Breast epithelium (tissue), 4 donors: ENCODE measurements at places on chromosomes 4 and X. TPM values are rescaled to one million over a fixed set of nuclear protein-coding genes. Genes with fewer than 3 reads are reported as not detected.

GRCh38 chr4:159271856-159272255 lies 169.0 kb downstream of the RAPGEF2 start:
- DNase-seq = no peak

GRCh38 chrX:116272322-116272721 lies 101.8 kb downstream of the AGTR2 start:
- DNase-seq = no peak

- DNase-seq = no peak
Measured at GRCh38 chr4:244471-244870, 60.8 kb downstream of the ZNF732 start.

- no peak for DNase-seq
Measured at GRCh38 chr4:121728798-121729226, 32.0 kb upstream of the ANXA5 start.

DNA sequence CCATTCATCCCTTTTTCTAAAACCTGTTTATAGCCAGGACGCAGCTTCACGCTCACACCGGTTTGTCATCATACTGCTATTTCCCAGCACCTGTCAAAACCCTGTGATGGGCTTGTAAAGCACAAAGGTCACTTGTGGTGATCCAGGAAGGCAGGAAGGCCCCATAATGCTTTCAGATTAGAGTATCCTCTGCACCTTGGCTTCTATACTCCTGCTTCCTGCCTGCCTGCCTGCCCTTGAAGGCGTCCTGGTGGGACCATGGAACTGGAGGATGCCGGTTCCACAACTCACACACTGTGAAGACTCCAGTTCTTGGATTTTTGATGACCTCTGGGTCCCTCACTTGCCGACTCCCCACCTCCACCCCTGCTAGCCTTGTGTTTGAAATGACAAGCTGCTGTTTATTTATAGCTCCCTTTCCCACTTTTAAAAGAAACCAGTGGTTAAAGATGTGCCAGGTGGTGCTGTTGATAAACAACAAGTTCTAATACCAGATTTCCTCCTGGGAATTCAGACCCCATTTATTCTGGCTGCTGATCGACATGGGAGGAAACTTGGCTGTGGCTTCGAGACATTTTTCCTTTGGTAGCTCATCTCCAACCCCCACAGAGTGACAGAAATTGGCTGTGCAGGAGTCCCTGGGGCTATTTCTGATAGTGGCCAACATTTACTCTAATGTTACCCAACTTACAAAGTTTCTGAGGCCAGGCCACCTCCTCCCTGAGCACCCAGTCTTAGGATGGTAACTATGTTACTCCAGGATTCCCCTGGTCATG lies 211.5 kb downstream of the KDR start:
- DNase-seq = no peak

- no peak for DNase-seq
Measured at GRCh38 chr4:161256172-161256571, 907.6 kb downstream of the FSTL5 start.

DNA sequence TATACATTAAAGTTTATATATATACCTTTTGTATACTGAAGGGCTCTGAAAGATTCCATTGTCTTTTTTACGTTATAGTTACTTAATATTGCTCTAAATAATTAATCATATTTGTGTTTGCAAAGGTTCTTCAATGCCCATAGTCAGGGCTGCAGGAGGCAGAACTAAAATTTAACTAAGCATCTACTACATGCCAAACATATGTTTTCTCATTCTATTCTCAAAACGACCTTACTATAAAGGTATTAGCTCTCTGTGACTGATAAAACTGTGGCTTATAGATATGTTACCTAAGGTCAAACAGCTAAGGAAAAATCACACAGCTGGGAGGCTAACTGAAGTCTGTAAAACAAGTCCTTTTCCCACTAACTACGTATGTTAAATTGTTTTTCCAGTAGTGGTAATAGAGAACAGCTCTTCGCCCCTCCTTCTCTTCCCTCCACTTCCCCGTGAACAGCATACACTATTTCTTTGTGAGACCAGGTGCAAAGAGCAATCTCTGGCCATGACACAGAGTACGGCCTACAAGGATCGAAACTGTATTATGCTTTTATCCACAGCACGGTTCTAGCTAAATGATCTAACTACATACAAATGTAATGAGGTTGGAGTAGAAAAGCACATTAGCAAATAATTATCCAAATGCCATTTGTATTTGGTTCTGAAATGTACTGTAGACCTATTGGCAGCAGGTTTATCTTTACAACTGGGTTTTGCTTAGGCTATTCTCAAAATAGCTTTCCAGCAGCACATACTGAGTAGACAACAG lies 1.7 kb downstream of the CNOT6L start:
- no peak for DNase-seq

DNA sequence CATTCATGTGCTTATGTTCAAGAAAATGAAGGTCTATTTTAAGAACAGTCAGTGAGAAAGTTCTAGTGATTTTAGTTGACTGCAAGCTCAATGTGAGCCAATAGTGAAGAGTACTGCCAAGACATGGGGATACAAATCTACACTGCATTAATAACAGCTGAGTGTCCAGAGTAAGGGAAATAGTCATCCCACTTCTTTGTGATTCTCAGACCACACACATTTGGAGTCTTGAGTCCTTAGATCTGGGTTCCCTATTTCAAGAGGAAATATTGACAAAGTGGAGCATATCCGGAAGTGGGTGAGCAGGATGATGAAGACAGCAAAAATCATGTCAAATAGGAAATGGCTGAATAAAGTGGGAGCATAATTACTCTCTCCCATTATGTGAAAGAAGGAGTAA lies 171.1 kb downstream of the LARP7 start:
- no peak for DNase-seq

GRCh38 chr4:42654631-42655268 lies 2.2 kb downstream of the ATP8A1 start:
- DNase-seq = no peak

GRCh38 chr4:93532234-93532633 lies 296.3 kb upstream of the ATOH1 start:
- DNase-seq = no peak

DNA sequence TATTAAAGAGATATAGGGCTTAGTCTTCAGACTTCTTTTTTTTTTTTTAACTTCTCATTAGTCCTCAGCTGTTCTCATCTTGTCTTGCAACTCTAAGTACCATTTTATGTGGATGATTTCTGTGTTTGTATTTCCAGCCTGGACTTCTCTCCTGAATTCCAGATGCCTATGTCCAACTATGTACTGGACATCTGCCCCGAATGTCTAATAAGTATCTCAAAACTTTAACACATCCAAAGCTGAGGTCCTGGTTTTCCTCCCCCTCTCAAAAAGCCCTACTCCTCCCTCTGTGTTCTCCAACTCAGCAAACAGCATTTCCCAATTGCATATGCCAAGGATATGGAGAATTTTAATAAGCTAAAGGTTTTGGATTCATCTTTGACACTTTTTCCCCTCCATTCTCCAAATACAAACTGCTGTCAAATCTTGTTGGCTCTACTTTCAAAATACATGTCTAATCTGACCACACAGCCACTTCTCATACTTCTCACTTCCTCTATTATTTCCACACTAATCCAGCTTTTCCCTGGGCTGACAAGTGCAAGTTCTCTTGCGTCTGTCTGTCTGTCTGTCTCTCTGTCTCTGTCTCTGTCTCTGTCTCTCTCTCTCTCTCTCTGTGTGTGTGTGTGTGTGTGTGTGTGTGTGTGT lies 79.8 kb downstream of the CLCN5 start:
- no peak for DNase-seq

- DNase-seq = no peak
Measured at GRCh38 chrX:1300449-1300848, 31.8 kb downstream of the CSF2RA start.

- peak; percentile 51 for DNase-seq
Measured at GRCh38 chrX:130024127-130024526, 41.7 kb downstream of the BCORL1 start.

RBMXL3 gene
- total RNA-seq = not detected

RIBC1 gene
- total RNA-seq = 2.9 TPM

MAGEA10 gene
- total RNA-seq = not detected

SPCS3 gene
- 53.1 TPM for total RNA-seq

RAB39B gene
- 1.3 TPM for total RNA-seq

MID1IP1 gene
- 33.4 TPM for total RNA-seq

LAMTOR3 gene
- 79.3 TPM for total RNA-seq

NAP1L3 gene
- total RNA-seq = 0.98 TPM

NEXMIF gene
- total RNA-seq = 0.64 TPM

GAGE12E gene
- total RNA-seq = not detected
